ENCODE measurements at places on chromosomes 1 and 21. TPM values are rescaled to one million over a fixed set of nuclear protein-coding genes. Genes with fewer than 3 reads are reported as not detected.

- DNase-seq = no peak
Observed at GRCh38 chr1:229046251-229046853, 224.6 kb upstream of the RAB4A start.

- DNase-seq = no peak
Observed at GRCh38 chr1:236627727-236628408, 23.6 kb upstream of the HEATR1 start.

CFHR3 gene
- not detected for total RNA-seq

MLLT11 gene
- total RNA-seq = 3.3 TPM

TPTE gene
- not detected for total RNA-seq
